ENCODE measurements at places on chromosomes 11 and 22.

GRCh38 chr11:122505304-122506006, 150.1 kb upstream of the UBASH3B start:
- peak; percentile 78 for DNase-seq

DNA sequence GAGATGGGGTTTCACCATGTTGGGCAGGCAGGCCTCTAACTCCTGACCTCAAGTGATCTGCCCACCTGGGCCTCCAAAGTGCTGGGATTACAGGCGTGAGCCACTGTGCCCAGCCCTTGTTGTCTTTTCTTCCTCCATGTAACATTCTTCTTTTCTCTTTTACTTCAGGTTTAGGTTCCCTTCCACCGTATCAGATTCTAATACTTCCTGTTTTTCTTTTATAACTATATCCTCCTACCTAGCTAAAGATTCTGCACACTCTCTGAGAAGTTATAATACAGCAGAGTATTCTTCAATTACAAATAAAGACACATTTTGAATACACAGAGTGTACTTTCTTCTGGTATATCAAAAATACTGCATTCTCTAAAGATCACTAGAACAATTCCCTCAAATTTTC, 33.2 kb upstream of the GAB2 start:
- DNase-seq = no peak

GRCh38 chr11:2489083-2489482, 44.3 kb downstream of the KCNQ1 start:
- DNase-seq = no peak

DNA sequence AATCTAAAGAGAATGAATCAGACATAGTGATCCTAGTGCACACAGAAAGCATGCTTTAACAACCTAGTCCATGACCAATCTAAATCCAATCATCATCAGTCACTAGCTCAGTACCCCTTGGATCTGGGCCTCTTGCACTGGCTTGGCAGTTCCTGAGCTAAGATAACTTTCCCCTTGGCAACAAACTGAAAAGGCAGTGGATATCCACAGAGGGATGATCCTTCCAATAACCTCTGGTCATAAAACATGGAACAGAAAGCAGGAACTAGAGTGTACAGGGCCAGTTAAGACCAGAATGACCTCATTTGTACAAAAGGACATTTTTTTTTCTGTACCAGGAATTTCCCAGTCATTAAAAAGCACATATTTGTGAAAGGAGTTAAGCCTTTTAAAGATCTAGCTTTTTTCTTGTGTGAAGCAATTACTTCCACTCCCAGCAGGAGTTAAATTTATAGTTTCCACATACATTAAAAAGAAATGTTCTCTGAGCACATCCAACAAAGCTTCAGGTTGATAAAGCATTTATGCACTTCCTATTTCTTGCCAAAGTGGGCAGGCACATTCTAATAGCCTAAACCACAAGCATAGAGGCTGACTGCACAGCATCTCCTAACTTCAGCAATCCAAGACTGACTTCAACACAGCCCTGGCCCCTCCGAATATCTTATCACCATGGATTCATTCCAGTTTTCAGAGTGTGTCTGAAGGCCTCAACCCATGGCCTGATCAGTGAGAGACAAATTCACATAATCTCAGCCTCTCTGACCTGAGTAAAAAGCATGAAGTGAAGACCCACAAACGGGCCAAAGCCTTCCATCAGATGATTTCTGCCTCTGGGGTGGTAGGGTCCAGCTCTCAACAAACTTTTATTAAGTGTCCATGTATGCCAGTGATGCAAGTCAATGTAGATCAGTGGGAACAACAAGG, 29.9 kb downstream of the GUCY1A2 start:
- peak; percentile 51 for DNase-seq

DNA sequence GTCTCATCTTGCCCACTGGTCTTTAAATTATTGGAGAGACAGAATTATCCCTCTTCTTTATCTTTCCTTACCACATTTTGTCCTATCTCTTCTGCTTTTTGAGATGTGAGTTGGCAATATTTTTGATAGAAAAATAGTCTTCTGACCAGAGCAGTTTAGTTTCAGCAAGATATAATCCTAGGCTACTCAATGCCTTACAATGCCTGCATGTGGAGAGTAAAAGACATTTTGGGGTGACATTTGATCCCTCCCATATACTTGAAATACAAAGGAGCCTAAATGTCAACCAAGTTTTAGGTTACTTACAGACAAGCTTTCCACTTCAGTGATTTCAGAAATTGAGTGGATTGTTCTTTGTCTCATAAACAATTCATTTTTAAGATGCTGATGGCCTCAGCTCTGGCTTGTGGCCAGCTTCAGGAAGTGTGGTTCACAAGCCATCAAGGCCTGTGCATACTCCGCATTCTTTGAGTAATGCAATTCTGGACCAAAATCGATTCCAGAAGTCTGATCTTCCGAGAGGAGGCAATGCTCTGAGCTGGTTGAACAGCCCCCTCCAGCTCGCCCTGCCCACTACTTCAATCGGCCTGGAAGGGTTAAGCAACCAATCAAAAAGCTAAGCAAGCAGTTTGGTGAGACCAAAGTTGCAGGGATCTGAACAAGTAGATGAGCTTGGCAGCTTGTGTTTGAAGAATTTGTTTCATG, 274.4 kb downstream of the BLID start:
- DNase-seq = no peak

GRCh38 chr11:126140926-126141280, 70.5 kb downstream of the RPUSD4 start:
- DNase-seq = peak; percentile 74

- DNase-seq = no peak
These were observed 3.3 kb upstream of the KMT5B start for GRCh38 chr11:68216171-68216938.

- no peak for DNase-seq
These were observed 1.1 kb upstream of the ATP6V1E1 start for GRCh38 chr22:17629641-17630040.

- DNase-seq = no peak
These were observed 106.8 kb upstream of the CLMP start for GRCh38 chr11:123301696-123302400.

DNA sequence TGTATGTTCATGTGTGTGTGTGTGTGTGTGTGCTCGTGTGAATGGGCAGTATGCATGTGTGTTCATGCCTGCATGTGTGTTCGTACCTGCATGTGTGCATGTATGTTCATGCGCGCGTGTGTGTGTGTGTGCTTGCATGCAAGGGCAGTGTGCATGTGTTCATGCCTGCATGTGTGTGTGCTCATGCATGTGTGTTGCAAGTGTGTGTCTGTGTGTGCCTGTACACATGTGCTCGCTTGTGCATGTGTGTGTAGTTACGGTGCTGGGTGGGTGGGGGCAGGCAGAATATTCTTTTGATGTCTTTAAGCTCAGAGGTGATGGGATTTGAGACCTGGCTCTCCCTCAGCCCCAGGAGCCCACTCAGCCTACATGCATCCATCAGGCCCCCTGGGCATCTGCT, 822.1 kb downstream of the BRD1 start:
- DNase-seq = no peak

- peak; percentile 74 for DNase-seq
These were observed 21.7 kb upstream of the HSPA8 start for GRCh38 chr11:123083623-123084029.

DNA sequence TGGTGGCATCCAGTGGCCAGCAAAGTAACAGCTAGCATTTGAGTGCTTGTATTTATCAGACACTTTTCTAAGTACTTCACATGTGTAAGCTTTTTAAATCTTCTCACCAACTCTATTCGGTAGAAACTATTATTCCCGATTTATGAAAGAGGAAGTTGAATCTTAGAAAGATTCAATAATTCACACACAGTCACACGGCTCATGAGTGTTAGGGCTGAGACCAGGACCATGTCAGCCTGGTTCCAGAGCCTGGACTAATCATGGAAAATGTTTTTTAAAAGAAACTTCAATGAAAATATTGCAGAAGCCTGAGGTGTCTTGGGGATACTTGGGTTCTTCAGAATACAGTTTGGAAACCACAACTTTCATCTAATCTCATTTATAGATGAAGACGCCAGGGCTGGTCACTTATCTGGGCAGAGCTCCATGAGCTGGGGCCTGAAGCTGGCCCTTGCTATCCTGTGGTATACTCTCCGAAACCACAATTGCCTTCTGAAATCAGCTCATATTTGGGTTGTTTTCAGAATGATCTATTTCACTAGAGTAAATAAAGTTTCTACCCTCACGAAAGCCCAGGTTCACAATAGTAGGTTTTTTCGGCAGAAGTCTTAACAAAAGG, 4.3 kb upstream of the CRTAM start:
- DNase-seq = no peak

All from urinary bladder (tissue), 4 donors.